ENCODE measurements at places on chromosomes 12 and 14.

DNA sequence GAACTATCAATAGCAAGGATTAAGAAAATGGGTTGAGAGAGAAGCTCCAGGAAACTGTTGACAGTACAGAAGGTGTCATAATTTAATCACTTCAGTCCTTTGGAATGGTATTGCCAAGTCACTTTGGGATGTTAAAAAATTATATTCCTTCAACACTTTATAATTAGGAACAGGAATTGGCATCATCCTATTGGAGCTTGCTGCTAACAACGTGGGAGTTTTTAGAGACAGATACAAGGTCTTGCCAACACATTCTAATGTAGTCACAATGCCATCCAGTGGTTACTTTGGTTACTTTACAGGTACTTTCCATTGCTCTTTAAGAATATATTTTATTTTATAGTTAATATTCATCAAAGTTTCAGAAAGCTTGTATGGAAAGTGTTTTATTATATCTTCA, 310.1 kb downstream of the SYT1 start:
- DNase-seq: no peak

DNA sequence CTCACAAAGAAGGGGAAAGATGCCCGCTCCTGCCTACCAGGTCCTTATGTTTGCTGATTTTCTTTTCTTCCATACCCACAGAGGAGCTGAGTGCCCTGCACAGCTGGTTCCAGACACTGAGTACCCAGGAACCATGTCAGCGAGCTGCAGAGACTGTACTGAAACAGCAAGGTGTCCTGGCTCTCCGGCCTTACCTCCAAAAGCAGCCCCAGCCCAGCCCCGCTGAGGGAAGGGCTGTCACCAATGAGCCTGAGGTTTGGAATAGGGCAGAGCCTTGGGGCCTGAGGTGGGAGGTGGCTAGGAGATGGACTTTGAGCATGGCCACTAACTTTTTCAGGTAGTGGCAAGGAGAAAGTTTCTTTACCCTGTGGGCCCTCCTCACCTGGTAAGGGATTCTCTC, 2.3 kb downstream of the MARS1 start:
- DNase-seq: no peak

- DNase-seq: no peak
Observed at GRCh38 chr12:79847417-79847816, 87.5 kb downstream of the PPP1R12A start.

- DNase-seq: no peak
Observed at GRCh38 chr12:54412786-54413185, 6.3 kb downstream of the ITGA5 start.

DNA sequence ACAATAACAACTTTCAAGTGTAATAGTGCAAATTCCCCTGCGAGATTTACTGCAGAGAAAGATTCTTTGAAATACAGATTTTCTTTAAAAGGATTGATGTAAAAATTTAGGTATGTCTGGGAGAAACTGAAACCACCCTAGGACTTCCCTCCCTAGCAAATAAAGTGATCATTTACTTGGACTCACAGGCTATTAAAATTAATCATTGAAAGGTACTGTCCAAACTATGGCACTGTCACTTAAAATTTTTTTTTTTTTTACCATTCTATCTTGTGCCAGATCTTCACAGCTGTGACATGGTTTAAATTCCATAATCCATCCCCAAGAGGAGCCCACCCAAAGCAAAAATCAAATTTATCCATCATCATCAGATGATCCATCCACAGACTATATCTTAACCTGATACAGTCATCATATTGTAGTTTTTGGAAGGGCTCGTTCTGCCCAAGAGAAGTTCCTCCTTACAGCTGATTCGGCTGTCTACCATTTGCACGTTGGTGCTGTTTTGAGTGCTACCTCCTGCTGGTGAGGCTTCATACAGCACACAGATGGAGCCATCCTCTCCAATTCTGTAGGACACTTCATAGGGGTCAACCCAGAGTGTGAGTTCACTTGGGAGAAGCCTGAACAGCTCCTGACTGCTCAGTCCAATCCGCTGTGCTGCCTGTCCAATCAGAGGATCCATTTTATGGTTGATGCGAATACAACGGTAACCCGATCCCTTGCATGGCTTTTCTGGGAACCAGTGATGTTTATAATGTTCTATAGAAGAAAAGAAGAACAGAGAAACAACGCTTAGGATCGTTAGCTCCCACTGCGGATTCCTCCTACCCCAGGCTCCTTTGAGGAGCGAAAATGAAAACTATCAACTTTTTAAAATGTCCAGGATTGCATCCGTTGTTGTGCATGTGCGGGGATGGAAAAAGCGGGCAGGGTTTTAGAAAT, 1.7 kb downstream of the BTG1 start:
- peak; percentile 87 for DNase-seq

DNA sequence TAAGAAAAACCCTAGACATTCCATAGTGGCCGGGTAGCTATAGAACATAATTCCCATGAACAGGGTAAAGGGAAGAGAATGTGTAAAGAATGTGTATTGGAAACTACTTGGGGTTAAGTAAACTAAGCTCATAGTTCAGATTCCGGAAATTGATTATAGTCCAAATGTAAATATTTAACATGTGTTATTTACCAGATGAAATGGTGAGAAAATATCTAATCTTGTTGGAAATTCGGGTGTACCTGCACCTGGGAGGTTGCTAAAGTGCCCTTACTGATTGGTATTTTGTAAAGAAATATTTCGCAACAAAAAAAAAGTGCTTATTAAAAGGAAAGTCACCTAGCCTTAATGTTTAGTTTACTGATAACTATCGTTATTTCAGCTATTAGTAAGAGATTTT, 14.4 kb downstream of the RASSF9 start:
- DNase-seq: no peak

DNA sequence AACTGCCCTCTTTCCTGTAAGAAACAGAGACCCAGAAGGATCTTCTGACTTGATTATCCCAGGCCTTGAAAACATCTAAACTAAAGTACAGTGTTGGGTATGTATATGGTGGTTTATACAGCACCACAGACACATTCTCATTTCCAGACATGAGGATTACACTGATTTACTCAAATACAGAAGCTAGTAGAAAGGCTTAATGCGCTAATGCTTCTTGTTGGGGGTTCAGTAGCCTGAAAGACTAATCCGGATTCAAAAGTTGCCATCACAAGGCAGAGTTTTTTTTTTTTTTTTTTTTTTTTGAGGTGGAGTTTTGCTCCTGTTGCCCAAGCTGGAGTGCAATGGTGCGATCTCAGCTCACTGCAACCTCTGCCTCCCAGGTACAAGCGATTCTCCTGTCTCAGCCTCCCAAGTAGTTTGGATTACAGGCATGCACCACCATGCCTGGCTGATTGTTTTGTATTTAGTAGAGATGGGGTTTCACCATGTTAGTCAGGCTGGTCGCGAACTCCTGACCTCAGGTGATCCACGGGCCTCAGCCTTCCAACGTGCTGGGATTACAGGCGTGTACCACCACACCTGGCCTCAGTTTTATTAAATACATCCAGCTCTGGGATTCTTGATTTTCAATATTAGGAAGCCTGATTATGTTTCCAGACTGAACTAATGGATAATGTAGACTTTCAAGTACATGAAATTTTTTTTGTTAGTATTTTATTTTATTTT, 46.3 kb upstream of the HECTD1 start:
- no peak for DNase-seq

- DNase-seq: no peak
Observed at GRCh38 chr12:91786499-91787272, 359.0 kb downstream of the BTG1 start.

- DNase-seq: no peak
Observed at GRCh38 chr12:67623259-67623658, 25.3 kb upstream of the DYRK2 start.

GRCh38 chr12:61780435-61780834, 479.8 kb upstream of the USP15 start:
- no peak for DNase-seq

GRCh38 chr12:121949648-121950397, 31.4 kb downstream of the CFAP251 start:
- no peak for DNase-seq

DNA sequence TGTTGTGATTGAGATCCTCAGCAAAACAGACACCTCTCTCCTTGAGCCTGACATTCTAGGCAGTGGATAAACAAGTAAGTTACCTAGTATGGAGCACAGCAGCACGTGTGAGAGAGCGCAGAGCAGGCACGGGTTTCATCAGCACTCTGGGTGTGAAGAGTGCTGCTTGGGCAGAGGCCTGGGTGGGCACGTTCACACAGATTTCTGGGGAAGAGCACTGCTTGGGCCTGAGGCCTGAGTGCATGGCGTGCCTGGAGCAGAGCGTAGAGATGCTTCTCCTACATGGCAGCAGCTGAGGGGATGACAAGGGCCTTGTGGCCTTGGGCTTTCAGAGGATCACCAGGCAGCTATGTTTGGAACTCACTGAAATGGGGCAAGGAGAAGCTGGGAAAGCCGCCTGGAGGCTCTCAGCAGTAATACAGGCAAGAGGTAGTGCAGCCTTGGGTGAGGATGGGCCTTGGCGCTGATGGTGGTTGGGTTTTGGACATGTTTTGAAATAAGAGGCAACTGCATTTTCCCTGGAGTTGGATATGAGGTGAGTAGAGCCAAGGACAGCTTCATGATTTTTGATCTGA, 17.6 kb downstream of the CKB start:
- no peak for DNase-seq

GRCh38 chr14:23158779-23159178, 24.7 kb downstream of the SLC7A8 start:
- DNase-seq: no peak
